ENCODE measurements at places on chromosomes 3 and 15.
A peak's percentile ranks its signal among the peaks of the same experiment; 100 is the strongest.

DNA sequence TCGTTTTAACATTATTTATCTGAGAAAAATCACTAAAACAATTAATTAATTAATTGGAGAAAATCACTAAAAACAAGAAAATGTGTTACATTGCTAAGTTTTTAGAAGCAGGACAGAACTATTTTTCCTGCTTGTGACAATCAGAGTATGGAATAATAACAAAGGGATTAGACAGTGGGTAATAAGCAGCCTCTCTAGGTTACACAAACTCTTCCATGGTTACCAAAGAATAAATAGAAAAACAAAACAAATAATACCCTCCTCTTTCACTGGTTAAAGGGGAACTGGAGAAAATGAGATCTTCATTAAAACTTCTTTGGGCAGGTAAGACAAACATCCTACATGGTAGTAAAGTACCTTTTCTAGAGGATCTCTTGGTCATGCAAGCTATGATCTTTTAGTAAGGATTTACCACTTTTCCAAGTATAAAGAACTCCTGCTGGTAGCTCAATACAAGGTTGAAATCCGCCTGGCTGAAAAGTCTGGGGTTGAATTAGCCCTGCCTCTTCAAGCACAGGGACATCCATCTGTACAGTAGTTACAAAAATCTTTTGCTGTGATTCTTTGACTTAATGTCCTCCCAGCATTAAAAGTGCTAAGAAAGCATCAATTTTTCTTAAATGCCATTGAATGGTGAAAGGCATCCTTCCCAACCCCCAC is 2.5 kb upstream of the PLCH1 start:
- DNase-seq, result no peak

- no peak for DNase-seq
These were observed 32.0 kb upstream of the MANF start for GRCh38 chr3:51353131-51353530.

DNA sequence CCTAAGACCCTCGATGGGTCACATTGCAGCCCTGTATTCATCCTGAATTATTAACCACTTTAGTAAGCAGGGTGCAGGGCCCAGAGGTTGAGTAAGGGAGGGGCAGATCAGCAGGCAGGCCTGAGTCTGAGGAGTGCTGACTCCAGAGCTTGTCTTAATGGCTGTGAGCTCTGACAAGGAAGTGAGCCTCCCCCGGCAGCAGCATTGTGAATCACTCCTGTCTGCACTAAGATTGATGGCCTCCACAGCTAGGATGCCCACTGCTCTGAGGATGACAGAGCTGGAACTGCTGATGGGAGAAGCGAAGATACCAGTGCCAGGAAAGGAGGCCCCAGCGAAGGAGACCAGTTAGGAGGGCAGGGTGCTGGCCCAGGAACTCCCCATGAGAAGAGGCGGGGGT is 46.5 kb upstream of the CCDC174 start:
- DNase-seq, result no peak

DNA sequence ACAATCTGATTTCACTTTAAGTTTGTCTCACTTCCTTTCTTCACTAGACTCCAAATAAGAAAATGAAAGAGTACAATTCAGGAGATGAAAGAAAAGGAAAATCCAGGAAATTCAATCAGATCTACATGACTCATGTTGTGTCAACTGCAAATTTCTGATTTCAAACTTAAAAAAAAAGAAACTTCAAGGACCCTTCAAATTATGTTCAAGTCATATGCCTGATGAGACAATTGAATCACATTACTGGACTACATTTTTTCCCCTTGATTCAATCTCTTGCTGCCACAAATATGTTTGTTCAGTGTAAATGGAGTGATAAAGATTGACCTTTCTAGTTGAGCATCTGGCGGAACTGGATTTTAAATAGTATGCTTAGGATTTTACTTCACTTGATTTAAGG is 37.4 kb downstream of the FRMD5 start:
- DNase-seq, result no peak

- DNase-seq, result no peak
These were observed 143.5 kb upstream of the NECTIN3 start for GRCh38 chr3:110928016-110928662.

- no peak for DNase-seq
These were observed 424.9 kb upstream of the ZNF385D start for GRCh38 chr3:22175947-22176346.

DNA sequence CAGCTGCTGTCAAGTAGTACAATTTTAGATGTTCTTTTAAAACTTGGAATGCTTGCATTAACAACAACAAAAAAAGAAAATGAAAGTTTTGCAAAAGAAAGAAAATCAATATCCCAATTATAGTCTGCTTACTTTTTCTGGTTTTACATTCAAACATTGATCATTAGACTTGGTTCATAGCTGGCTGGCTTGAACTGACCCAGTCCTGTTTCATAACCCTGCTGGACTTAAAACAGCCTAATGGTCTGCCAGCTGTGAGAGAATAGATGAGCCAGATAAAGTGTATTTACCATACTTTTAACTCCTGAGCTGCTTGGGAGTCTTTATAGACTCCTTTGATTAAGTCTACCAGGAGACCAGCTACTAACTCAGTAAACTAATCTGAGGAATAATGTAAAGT is 59.2 kb downstream of the PIAS1 start:
- DNase-seq, result no peak

GRCh38 chr3:19702416-19703078 is 231.5 kb downstream of the EFHB start:
- DNase-seq, result no peak

- DNase-seq, result no peak
These were observed 28.6 kb upstream of the ACKR4 start for GRCh38 chr3:132568422-132568821.

- no peak for DNase-seq
These were observed 363.6 kb upstream of the ARPP21 start for GRCh38 chr3:35275768-35276167.

- no peak for DNase-seq
These were observed 13.2 kb downstream of the SIDT1 start for GRCh38 chr3:113545594-113545993.

- peak; percentile 66 for DNase-seq
These were observed 20.3 kb upstream of the CSPG4 start for GRCh38 chr15:75732809-75733451.

DNA sequence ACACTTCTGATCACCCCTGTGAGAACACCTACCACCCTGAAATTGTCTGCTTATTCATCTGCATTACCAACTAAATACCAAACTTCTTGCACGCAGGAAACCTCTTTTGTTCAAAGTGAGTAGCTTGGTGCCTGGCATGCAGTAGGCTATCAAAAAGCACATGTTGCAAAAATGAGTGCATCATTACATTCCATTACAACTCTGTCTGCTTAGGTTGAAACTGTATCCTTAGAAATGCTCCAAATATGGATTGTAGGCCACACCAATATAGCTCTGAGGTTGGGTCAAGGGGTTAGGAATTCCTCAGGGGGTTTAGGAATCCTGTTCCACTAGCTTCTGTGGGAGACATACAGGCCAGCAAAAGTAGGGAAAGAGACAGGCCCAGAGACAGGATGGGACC is 107.2 kb downstream of the THRB start:
- no peak for DNase-seq

DNA sequence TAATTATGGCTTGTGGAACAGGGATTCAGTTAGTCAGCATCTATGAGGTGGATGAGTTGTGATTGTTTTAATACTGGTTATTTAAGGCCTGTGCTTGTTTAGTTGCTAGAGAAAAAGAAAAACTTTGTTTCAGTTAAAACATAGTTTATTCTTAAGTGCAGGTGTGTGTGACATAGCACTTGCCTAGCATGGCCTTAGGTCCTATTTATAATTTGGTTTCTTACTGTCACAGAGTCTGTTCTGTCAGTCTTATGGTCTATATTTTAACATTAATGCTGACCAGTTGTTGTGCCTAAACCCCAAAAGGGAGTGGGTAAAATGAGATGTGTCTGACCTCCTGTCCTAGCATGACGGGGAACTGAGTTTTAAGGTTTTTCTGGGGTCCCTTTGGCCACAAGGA is 486.3 kb downstream of the ZIC1 start:
- DNase-seq, result no peak

DNA sequence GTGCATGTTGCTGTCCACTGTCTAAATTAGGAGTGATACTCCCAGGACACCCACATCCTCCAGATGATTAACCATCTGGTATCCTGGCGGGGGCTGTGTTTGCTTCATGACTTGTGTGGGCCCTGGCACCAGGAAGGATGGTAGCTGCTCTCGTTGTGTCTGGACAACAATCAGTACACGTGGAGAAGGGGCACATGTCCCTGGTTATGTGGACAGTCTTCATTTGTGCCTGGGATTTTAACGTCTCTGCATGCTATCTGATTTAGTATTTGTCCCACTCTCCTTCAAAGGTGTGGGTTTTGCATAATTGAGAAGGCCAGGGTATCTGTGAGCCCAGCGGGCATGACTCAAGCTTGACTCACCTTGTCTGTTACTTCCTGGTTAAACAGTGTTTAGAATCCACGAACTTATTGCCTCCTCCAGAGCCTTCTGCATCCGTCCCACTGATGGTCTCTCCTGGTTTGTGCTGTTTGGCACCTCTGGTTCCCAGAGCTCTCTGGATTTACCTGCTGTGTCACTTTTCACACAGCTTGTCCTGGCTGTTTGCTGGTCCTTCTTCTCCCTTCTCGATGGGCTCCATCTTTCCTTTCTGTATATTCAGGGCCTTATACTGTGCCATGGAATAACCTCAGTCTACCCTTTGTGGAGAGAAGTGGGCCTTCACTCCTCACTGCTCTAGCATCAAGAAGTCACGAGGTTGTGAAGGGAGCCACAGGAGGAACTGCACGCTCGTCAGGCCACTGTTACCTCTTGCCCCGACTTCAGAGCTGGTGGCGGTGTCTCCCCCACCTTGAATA is 32.5 kb downstream of the ARNT2 start:
- DNase-seq, result no peak

DNA sequence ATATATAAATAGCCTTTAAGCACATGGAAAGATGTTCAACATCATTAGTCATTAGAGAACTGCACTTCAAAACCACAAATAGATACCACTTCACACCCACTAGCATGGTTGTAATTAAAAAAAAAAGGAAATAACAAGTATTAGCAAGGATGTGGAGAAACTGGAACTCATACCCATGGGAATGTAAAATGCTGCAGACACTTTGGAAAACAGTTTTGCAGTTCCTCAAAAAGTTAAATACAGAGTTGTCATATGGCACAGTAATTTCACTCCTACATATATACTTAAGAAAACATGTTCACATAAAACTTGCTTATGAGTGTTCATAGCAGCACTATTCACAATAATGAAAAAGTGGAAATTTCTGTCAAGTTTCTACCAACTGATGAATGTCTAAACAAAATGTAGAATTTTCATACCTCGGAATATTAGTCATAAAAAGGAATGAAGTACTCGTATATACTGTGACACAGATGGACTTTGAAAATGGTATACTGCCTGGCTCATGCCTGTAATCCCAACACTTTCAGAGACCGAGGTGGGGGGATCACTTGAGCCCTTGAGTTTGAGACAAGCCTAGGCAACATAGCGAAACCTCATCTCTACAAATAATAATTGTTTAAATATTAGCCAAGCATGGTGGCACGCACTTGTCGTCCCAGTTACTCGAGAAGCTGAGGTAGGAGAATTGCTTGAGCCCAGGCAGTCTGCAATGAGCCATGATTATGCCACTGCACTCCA is 28.1 kb downstream of the BCL2A1 start:
- no peak for DNase-seq

GRCh38 chr3:30155755-30156154 is 450.6 kb upstream of the TGFBR2 start:
- no peak for DNase-seq

GRCh38 chr3:159200176-159200575 is 398.3 kb downstream of the MFSD1 start:
- no peak for DNase-seq

DNA sequence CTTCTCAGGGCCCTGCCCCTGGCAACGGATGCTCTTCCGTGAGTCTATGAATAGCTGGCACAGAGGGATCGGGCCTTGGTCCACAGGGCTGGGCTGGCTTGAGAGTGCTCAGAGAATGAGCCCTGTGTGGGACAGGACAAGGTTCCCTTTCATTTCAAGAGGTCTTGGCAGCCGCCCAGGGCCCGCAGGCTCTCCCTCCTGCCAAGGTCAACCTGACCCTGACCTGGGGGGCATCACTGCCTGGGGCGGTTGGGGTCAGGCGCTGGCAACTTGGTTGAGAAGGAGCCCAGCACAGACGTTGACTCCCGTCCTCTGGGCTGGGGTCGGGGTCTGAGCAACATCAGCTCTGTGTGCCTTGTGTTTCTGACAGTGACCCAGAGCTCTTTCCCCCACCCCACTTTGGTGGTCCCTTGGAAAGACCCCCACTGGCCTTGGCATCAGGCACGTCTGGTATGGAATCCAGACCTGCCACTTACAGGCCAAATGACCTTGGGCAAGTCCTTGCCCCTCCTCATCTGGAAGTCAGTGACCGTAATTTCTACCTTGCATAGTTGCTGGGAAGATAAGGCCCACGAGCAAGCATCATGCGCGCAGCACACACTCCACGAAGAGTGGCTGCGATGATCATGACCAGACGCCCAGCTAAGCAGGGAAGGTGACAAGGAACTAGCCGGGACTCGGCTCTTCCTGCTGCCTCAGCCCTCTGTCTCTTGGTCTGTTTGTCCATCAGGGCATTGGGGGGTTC is 36.4 kb downstream of the EPHB3 start:
- no peak for DNase-seq

DNA sequence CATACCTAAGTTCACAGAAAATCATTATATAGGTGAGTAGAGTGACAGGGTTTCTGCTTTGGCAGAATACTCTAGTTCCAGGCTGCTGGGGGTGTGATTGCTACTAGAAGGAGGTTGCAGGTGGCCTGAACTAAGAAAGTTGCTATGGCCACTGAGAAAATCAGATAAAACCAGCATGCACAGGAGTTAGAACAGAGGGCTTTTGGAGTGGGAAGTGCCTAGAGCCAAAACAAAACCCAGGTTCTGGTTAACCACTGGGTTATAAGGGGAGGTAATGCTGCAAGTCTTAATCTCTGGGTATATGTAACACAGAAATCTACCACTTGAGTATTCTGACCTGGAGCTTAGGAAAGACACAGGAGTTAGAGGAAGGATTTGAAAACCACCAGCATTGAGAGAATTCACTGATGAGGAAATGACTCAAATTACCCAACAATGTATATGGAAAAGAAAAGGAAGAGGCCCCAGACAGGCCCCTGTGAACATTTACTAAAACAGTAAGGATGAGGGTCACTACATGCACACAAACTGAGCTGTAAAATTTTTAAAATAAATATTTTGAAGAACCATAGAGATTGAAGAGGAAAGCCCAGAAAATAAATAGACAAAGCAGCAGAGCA is 60.0 kb downstream of the PLOD2 start:
- DNase-seq, result no peak

DNA sequence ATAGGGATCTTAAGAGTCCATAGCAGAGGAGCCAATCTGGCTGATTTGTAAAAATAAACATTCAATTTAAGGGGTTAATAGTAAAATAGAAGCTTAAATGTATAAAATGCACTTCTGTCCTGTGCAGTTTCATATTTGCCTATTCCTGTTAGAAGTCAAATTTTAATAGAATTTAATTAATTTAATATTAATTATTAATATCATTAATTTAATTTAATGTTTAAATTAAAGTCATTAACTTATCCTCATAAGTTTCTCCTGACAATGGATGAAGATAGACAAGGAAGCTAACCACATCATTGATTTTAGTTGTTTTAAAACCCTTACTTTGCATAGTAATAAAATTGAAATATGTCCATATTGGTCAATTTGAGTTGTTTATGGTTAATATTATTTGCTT is 1096.2 kb upstream of the EPHA6 start:
- DNase-seq, result no peak

GRCh38 chr3:188860147-188860546 is 311.6 kb upstream of the TPRG1 start:
- DNase-seq, result no peak
